ENCODE measurements at places on chromosomes 16 and 17.

- DNase-seq = no peak
These were observed 668.1 kb downstream of the MAF start for GRCh38 chr16:78932355-78932943.

GRCh38 chr16:14002416-14002990 is 68.6 kb upstream of the MRTFB start:
- DNase-seq = no peak

- no peak for DNase-seq
These were observed 1.1 kb downstream of the RARA start for GRCh38 chr17:40309949-40310510.

DNA sequence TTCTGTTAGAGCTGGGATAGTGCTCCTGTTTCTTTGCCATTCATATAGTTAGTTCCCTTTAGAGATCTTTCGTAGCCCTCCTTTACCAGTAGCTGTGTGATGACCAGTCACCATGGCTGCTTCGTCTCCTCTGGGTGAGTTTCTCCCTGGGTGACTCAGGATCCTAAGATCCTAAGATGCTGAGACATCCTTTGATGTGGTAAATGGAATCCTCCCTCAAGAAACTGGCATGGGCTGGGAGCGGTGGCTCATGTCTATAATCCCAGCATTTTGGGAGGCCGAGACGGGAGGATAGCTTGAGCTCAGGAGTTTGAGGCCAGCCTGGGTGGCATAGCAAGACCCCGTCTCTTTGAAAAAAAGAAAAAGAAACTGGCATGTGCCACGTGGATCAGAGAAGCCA is 5.9 kb downstream of the PHAF1 start:
- DNase-seq = no peak

GRCh38 chr17:52136166-52136565 is 22.3 kb downstream of the CA10 start:
- no peak for DNase-seq

GRCh38 chr16:86044241-86044671 is 145.3 kb downstream of the IRF8 start:
- no peak for DNase-seq

DNA sequence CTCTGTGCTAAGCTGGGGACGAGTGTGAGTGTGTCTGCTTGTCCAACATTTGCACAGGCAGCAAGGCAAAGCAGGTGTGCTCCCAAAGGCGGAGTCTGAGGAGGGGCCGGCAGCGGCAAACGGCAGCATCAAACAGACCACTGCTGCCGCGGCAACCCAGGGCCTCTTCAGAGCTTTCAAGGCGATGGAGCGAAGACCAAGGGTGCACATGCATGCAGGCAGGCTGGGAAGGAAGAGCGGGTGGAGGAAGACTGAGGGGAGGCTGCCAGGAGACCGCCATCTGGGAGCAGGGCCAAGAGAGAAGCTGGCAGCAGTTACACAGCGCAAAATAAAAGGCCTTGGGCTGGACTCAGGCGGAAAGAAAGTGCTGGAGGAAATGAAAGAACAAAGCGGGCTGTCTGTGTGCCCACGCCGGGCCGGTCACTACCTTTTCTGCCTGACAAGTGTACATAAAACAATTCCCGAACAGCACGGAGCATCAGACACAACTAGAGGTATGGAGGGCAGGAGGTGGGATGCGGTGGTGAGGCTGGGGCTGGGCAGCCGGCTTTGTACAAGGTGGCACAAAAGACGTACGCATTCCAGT is 8.5 kb downstream of the TIMM22 start:
- DNase-seq = no peak

DNA sequence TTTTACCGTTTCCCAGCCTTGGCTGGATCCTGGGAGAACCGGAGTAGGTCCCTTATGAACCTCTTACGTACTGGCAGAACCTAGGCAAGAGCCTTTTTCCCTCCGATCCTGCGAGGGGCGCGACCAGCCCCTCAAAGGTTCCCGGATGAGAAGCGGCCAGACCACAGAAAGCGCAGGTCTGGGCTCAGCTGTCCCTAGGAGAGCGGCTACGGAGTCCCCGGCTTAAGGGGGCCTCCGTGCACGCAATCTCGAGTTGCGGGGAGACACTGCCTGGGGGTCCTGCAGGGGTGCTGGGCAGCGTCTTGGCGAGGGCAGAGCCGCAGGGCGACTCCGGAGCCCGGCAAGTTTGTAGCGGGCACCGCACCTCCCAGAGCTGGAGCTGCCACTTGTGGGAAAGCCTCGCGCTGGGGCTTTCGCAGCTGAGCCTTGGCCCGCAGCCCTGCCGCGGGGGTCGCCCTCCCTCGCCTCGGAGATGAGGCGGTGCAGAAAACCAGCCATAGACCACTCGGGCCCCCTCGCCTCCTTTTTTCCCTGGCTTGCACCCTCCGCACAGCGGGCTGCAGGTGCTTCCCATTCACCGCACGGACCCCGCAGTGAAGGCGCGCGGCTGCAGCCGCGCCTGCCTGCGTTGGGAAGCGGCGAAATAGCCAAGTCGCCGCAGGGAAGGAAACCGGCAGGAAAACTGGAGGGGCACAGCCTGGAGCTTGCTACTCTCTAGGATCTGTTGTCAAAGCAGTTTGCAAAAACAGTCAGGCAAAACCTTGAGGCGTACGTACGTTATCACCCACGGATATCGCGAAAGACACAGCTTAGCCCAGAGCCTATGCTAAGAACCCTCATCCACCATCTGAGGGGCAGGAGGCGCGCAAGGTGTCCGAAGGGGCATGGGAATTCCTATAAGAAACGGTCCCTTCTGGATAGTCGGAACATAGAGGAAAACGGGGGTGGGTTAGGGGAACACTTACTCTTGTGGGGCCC is 834 bp downstream of the CDH8 start:
- DNase-seq = no peak

GRCh38 chr16:75208242-75208825 is 1.4 kb upstream of the CTRB2 start:
- DNase-seq = no peak

DNA sequence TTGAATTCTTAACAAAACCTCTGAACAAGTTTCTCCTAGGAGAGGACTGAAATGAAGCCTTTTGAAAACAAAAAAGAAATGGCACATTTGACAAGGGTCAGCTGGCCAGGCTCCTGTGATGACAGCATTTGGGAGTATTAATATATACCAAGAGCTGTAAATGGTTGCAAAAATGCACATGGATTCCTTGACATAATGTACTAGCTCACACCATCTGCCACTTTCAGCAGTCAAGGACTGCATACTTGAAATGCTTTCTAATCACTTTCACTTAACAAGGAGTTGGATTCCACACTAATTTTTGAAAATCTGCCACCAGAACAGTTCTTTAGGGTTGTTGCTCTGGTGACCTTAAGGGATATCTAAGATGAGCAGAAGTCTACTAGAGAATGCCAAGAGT is 236.7 kb upstream of the TOX3 start:
- no peak for DNase-seq

DNA sequence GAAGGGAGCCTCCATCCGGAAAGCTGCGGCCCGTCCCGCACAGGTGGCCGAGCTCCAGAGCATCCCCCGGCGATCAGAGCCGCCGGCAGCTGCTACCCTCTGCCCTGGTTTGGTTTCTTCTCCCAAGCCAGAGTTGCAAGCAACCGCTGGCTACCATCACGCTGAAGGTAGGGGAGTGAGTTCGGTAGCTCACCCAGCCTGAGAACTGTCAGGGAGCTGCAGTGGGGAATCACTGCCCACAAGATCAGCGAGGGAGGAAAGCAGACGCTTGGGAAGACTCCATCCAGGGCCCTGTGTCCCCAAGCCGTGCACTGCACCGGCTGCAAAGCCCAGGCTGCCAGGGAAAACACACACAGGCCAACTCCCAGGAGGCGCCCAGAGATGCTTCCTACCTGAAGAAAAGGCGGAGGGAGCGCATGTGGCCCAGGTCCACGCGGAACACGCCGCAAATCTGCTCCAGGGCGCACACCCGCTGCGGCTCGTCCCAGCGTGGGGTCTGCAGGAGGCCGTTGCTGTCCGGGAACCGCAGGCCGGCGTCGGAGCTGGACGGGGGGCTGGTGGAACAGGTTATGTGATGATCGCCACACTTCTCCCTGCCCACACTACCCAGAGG is 83.3 kb downstream of the TBC1D16 start:
- DNase-seq = no peak

DNA sequence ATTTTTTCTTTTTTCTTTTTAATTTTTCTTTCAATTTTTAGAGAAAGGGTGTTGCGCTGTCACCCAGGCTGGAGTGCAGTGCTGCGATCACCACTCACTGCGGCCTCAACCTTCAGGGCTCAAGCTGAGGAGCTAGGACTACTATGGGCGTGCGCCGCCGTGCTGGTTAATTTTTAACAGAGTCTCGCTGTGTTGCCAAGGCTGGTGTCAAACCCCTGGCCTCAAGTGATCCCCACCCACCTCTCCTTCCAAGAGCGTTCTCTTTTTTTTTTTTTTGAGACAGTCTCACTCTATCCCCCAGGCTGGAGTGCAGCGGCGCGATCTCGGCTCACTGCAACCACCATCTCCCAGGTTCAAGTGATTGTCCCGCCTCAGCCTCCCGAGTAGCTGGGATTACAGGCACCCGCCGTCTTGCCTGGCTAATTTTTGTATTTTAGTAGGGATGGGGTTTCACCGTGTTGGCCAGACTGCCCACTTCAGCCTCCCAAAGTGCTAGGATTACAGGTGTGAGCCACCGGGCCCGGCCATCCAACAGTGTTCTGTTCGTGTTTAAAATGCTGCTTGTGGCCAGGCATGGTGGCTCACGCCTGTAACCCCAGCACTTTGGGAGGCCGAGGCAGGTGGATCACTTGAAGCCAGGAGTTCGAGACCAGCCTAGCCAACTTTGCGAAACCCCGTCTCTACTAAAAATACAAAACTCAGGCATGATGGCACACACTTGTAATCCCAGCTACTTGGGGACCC is 14.5 kb upstream of the RPL13 start:
- DNase-seq = no peak

DNA sequence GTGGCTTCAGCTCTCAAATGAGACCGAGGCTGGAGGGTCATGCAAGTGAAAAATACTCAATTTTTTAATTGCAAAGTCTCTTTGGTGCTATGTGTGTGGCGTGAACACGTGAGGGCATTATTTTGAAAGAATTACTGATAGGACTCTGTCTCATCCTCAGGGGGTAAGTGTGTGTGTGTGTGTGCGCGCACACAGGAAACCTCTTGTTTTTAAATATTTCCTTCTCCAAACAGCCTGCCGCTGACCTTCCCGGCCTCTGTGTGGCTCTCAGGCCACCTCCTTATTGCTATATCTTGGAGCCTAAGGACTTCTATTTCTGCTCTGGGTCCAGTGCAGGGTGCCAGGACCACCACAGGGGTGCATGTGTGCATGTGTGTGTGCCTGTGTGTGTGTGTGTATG is 99.7 kb downstream of the CMIP start:
- DNase-seq = no peak

- no peak for DNase-seq
These were observed 54.7 kb downstream of the CBFA2T3 start for GRCh38 chr16:88922114-88922825.

- DNase-seq = no peak
These were observed 189.4 kb downstream of the RAB11FIP4 start for GRCh38 chr17:31580706-31581490.

GRCh38 chr17:21075739-21076085 is 32.9 kb upstream of the USP22 start:
- DNase-seq = no peak

- DNase-seq = no peak
These were observed 91.6 kb upstream of the DNAH9 start for GRCh38 chr17:11506635-11507034.

DNA sequence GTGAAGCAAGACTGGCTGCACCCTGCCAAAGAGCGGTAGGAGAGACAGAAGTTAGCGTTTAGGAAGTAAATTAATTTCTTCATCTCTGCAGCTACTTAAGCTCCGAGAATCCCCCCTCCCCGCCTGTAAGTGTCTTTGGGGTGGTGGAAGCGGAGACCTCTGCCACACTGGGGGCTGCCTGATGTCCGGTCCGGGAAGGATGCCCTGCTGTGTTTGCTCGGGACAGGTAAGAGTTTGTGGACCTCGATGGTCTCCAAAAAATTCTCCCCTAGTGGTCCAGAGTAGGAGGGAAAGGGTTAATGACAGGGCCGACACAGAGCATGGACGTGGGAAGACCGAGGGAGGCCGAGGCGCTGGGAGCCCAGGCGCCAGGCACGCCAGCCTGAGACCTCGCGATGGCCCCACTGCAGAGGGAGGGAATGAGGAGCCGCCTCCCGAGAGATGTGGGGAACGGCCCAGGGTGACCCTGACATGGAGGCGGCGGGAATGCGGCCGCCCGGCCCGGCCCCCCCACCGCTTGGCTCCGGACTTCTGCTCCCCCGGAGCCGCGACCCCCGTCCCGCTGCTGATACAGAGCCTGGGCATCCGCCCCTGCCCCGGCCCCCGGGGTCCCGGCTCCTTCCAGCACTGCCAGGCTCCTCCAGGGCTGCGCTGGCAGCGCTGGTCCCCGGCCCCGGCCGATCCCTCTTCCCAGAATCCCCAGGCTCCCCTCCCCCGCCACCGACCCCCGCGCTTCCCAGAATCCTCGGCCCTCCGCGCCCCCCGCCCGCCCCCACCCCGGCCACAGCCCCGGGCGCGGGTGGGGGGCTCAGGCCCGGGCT is 680 bp downstream of the ZNF629 start:
- no peak for DNase-seq

- peak; percentile 13 for DNase-seq
These were observed at the start of gene ZFHX3 for GRCh38 chr16:73047536-73048291. ZFHX3 (minus strand) TSS chr16:73048128; CDS start chr16:72960145, 87,983 bp downstream.
